Epithelial cell of proximal tubule (primary cell): ENCODE measurements at places on chromosomes 11 and 22. TPM values are rescaled to one million over a fixed set of nuclear protein-coding genes. Genes with fewer than 3 reads are reported as not detected.
A peak's percentile ranks its signal among the peaks of the same experiment; 100 is the strongest.

DNA sequence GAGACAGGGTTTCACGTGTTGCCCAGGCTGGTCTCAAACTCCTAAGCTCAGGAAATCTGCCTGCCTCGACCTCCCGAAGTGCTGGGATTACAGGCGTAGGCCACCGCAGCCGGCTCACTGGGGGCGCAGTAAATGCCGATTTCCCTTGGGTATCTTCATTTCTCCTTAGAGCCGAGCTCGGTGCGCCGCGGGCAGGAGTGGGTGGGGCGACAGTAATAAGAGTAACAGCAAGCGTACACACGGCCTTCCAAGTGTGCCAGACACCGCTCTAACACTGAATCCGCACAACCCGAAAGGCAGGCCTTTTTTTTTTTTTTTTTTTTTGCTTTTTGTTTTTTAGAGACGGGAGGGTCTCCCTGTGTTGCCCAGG, 500 bp upstream of the ADSL start:
- DNase-seq: no peak

DNA sequence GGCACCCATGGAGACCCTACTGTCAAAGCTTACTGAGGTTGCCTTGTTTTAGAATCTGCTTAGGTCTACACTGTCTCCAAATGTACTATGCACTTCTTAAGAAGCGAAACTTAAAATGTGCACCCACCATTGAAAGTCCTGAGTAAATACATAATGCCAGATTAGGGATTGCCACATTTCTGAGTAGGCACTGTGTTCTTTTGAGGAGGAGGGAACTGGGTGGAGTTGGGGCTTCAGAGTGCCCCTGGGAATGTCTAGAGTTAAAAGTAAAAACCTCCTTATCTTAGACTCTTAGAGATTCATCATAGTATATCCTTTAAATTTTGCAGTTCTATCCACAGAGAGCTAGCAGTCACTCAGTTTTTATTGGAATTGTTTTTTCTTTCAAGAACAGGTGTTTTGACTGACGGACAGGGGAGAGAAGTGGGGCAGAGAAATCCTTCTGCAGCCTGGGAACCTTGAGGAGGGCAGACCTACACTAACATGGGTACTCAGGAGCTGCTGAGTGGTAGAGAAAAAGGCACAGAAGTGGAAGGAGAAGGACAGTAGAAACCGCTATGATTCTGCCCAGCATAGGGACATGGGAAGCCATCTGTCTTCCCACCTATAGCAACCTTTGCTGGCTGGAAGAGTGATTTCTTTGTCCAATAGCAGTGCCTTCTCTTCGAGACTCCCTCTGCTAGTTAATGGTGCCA, 33.4 kb upstream of the MICAL2 start:
- DNase-seq: no peak

- DNase-seq: no peak
These were observed 510.0 kb downstream of the INSC start for GRCh38 chr11:15624701-15625100.

DNA sequence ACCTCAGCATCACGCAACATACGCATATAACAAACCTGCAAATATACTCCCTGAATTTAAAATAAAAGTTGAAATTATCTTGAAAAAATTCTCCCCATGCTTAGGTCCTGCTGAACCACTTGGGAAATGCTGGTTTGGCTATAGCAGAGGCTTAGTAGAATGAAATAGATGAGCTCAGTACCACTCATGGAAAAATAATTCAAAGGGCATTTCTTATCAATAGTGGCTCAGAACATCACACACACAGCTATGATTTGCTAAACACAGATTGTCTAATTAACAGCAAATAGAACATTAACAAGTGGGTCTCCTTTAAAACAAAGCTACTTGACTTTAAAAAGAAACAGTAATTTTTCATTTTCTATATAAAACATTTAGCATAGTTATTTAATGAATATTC, 21.5 kb downstream of the ELMOD1 start:
- DNase-seq: no peak

- DNase-seq: no peak
These were observed 76.4 kb upstream of the PPARA start for GRCh38 chr22:46073683-46074504.

DNA sequence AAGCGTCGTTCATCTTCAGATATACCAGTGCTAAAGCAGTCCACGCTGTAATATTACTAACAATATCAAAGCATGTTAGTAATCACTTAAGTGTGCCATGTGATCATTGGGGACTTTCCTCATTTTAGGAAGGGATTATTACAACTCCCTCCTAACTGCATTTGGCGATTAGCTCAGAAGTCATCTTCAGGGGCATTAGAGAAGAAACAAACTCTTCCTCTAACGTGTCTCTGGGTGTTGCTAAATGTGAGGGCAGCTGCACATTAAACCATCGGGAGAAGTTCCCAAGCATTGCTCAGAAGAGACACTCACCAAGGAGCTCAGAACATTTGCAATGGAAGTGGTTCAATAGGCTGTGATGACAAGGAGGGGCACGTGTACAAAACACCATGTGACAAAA, 17.2 kb downstream of the TESMIN start:
- no peak for DNase-seq

- no peak for DNase-seq
These were observed 10.6 kb upstream of the DGKZ start for GRCh38 chr11:46336563-46337180.

GRCh38 chr11:120632579-120632978, 121.0 kb downstream of the GRIK4 start:
- no peak for DNase-seq

GRCh38 chr22:18032455-18033101, 8.2 kb upstream of the MICAL3 start:
- no peak for DNase-seq

- DNase-seq: no peak
These were observed 58.5 kb downstream of the UBASH3B start for GRCh38 chr11:122714004-122714403.

DNA sequence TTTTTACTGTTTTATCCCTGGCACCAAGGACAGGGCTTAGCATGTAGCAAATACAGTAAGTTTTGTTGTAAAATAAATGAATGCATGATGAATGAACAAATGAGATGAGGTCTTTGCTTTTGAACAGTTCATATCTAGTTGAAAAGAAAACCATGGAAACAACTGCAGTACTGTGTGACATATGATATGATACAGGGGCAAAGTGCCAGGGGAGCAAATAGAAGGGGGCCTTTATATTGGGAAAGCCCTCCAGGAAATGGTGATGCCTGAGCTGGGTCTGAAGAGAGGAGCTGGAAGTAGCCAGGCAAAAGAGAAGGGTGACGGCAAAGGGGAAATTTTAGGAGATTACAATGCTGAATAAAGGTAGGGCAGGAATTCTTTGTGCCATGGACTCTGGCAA, 63.8 kb upstream of the UCP3 start:
- no peak for DNase-seq

- DNase-seq: no peak
These were observed 11.5 kb downstream of the CBX6 start for GRCh38 chr22:38860283-38861169.

DNA sequence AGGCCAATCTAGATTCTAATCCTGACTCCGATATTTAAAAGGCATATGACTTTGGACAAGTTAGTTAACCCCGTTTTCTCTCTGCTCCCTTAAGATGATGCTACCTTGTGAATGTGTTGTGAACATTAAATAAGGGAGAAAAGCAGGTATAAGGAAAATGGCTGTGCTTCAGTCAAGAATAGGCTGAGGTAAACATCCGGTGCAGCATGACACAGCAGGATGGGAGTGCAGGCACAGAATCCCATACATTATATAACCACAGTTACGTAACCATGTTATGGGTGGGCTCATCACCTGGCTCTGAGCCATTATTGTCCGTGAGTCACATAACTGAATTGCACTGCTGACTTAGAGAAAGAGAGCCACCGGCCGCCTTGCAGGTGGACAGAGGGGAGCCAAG, 382.2 kb upstream of the ANO5 start:
- no peak for DNase-seq

GRCh38 chr11:6607190-6607795, 3.7 kb downstream of the ILK start:
- no peak for DNase-seq

- peak; percentile 84 for DNase-seq
These were observed 10.2 kb upstream of the LDHA start for GRCh38 chr11:18384157-18384641.

DNA sequence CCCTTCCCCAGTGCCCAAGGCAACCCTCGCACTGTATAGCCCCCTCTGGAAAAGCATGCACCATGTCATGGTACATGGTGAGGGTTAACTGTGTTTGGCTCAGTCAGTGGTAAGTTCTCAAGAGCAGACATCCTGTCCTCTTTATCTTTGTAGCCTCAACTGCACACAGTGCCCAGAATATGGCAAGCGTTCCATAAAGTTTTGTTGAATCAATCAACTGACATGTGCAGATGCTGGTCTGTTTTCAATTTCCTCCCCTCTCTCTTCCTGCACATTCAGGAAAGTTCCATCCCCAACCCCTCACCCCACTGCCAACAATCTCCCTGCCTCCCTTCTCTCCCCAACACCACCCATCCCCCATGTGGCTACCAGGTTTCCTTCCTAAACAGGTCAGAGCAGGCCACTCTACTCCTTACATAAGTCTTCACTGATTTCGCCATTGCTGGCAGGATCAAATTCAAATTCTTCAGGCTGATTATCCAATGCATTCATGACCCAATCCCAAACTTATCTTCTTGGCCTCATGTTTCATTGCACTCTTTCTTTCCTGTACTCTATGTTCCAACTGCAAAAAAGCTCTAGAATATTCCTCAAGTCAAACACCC, 15.5 kb upstream of the TMPRSS5 start:
- DNase-seq: no peak

DNA sequence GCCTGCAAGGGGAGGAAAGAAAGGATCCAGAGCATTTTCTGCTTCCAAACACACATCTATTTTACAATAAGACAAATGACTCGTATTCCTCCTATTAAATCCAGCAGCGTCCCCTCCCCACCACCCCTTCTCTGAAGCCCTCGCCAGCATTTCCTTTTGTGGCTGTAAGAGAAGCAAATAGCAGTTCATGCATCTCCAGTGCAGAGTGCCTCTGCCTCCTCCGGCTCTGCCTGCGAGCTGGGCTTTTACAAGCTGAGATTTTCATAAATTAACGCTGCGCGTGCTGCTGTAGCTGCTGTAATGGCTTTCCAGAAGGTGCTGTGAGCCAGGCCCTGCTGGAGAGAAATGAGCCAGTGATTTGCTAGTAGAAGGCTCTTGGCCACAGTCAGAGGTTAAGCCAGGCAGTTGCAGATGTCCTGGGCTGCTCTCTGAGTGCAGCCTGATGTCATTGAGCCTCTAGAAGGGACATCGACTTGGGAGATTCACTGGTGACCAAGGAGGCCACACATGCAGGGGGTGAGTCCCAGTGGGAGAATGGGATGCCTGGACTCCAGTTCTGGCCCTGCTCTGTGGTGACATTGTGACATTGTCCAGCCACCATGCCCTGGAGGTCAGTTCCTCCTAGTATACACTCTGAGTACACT, 134.5 kb upstream of the NAV2 start:
- DNase-seq: no peak

- no peak for DNase-seq
These were observed 6.6 kb upstream of the BID start for GRCh38 chr22:17780741-17781318.

GRCh38 chr11:7666292-7666866, 6.9 kb downstream of the CYB5R2 start:
- DNase-seq: no peak

DNA sequence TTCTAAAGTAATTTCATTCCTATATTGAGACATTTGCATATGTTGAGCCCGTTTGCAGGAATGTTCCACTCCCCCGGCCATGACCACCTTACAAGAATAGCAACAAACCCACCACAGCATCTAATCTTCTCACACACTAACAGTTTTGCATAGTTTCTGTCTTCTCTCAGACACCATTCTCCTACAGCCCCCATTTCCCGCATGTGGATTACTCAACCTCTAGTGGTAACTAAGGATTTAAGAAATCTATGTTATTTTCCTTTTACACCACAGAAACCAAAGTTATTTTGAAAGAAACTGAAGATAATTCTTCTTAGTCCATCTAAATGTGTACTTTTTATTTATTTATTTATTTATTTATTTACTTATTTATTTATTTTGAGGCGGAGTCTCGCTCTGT, 2.3 kb downstream of the MS4A4E start:
- no peak for DNase-seq

- DNase-seq: no peak
These were observed 5.5 kb downstream of the C11orf91 start for GRCh38 chr11:33695051-33695566.

GRCh38 chr11:34623463-34623862, 2.6 kb downstream of the EHF start:
- no peak for DNase-seq

DNA sequence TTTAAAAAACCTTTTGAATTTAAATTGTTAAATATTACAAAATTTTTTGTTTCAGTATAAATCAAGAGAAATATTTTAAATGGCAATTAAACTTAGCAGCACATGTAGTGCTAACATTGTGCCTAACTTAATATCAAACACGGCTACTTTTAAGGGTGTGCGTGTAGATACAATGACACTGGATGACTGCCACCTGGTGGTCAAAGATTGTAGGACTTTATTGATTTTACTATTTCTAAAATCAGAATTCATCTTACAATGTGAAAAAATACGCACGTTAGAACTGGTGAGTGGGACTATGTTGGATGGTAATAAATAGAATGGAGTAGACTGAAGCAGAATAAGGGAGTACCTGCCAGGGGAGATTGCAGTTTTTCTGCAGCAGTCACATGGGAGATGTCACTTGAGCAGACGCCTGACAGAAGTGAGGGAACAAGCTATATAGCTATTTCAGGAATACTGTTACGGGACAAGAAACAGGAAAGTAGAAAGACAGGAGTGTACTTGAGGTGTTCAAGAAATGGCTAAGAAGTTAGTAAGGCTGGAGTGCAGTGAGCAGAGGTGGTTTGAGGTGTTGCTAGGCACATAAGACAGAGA, 52.9 kb downstream of the UVRAG start:
- DNase-seq: no peak

DNA sequence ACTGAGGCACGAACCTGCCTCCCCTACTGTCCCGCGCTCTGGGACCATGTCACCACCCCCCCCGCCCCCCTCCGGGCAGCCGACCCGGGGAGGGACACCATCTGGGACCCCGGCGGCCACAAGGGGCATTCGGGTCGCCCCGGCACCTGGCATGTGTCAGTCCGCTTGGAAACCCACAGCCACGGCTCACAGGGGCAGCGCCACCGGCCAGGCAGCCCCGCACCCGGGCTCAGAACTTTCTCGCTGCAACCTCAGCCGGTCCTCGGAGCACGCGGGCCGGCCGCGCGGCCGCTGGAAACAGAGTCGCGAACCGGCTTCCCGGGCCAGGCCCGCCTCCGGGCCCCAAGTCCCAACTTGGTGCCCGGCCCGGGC, 159.9 kb upstream of the GRK3 start:
- no peak for DNase-seq

The HBG1 gene
- not detected in 2 replicates for total RNA-seq

The MMP1 gene
- 2.7 and 3.8 TPM in 2 replicates for total RNA-seq

The POU2AF2 gene
- not detected in 2 replicates for total RNA-seq

The SMIM35 gene
- total RNA-seq: not detected in 2 replicates

The GPR83 gene
- 0.07 and 0.12 TPM in 2 replicates for total RNA-seq

The LMO2 gene
- 1.5 and 3.3 TPM in 2 replicates for total RNA-seq

The PNPLA5 gene
- not detected in 2 replicates for total RNA-seq

The F2 gene
- 0.17 TPM in 1 of 2 replicates, not detected in the other for total RNA-seq

The DKK3 gene
- total RNA-seq: 54.5 and 133 TPM in 2 replicates
